Vein endothelial cell (primary cell): ENCODE measurements at places on chromosomes 3 and 15. TPM values are rescaled to one million over a fixed set of nuclear protein-coding genes. Genes with fewer than 3 reads are reported as not detected.

PLCL2 gene
- total RNA-seq, result 10.8 and 13.4 TPM in 2 replicates

FAM107A gene
- total RNA-seq, result 7.5 and 16.0 TPM in 2 replicates

UBA7 gene
- total RNA-seq, result 18.6 and 38.9 TPM in 2 replicates

C3orf52 gene
- 5.9 and 6.4 TPM in 2 replicates for total RNA-seq

KNG1 gene
- not detected in 2 replicates for total RNA-seq

MKRN2OS gene
- not detected in 2 replicates for total RNA-seq

PAQR9 gene
- total RNA-seq, result not detected in 2 replicates

FETUB gene
- total RNA-seq, result not detected in 2 replicates

ITPR1 gene
- total RNA-seq, result 22.5 and 24.2 TPM in 2 replicates

GPR15 gene
- not detected in 2 replicates for total RNA-seq

TNNC1 gene
- not detected in 2 replicates for total RNA-seq

OSTN gene
- not detected in 2 replicates for total RNA-seq

SUCNR1 gene
- total RNA-seq, result 0.10 TPM in 1 of 2 replicates, not detected in the other

CRYBG3 gene
- total RNA-seq, result 21.9 and 28.1 TPM in 2 replicates

PLSCR2 gene
- total RNA-seq, result not detected in 2 replicates

SH3GL3 gene
- total RNA-seq, result not detected in 2 replicates

PLA2G4D gene
- not detected in 2 replicates for total RNA-seq

GOLGA6B gene
- not detected in 2 replicates for total RNA-seq

ITIH1 gene
- not detected in 2 replicates for total RNA-seq

AP3B2 gene
- total RNA-seq, result 0.96 TPM in 1 of 2 replicates, not detected in the other

TBCCD1 gene
- total RNA-seq, result 16.3 and 23.8 TPM in 2 replicates

RBP2 gene
- total RNA-seq, result not detected in 2 replicates

HRG gene
- not detected in 2 replicates for total RNA-seq

GP9 gene
- total RNA-seq, result not detected in 2 replicates

PLCH1 gene
- 0.10 and 0.33 TPM in 2 replicates for total RNA-seq

KIAA1143 gene
- total RNA-seq, result 22.5 and 26.2 TPM in 2 replicates

ADCY5 gene
- total RNA-seq, result not detected in 2 replicates

CTXND1 gene
- total RNA-seq, result not detected in 2 replicates

SCAANT1 gene
- not detected in 2 replicates for total RNA-seq

WDR49 gene
- total RNA-seq, result under 0.01 and 0.10 TPM in 2 replicates

ALDH1A3 gene
- 38.6 and 71.9 TPM in 2 replicates for total RNA-seq

KLHL6 gene
- total RNA-seq, result 11.7 and 15.4 TPM in 2 replicates

HYAL3 gene
- total RNA-seq, result 11.0 and 11.8 TPM in 2 replicates

FGF7 gene
- total RNA-seq, result 0.19 and 0.98 TPM in 2 replicates

WWTR1 gene
- 393 and 506 TPM in 2 replicates for total RNA-seq

MRAS gene
- total RNA-seq, result 7.5 and 14.7 TPM in 2 replicates

GOLGA6D gene
- total RNA-seq, result not detected in 2 replicates
